ENCODE measurements at places on chromosomes 11 and 22.

- DNase-seq: no peak
Observed at GRCh38 chr11:67044496-67044895, 12.2 kb upstream of the RHOD start.

DNA sequence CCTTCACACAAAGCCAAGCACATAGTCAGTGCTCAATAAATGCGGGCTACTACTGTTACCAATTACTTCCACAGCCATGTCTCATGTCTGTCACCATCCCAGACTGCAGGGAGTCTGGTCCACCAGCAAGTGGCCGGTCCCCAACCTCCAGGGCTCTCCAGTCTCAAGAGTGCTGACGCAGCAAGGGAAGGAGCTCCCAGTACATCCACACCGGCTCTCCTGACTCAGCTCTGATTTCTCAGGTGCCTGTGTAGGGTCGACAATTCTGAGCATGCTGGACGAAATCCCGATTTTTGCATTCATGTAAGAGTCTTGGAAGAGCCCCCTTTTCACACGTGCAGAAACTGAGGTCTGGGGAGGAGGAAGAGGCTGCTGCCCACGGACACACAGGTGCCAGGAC is 10.3 kb upstream of the NEFH start:
- no peak for DNase-seq

DNA sequence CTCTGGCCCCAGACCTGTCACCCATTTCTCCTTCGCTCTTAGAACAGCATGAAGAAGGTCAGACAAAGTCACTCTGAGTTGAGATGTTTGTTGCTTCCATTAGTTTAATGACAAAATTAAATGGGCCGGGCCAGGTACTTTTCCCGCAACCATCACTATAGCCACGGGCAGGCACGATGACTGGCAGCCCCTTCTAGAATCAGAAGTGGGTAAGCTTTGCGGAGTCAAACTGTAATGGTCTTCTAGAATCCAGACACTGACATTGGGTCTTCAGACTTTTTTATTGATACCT is 2.3 kb upstream of the ACR start:
- DNase-seq: no peak

- no peak for DNase-seq
Observed at GRCh38 chr11:1868636-1869291, 15.9 kb downstream of the LSP1 start.

- no peak for DNase-seq
Observed at GRCh38 chr11:15430381-15430780, 315.7 kb downstream of the INSC start.

DNA sequence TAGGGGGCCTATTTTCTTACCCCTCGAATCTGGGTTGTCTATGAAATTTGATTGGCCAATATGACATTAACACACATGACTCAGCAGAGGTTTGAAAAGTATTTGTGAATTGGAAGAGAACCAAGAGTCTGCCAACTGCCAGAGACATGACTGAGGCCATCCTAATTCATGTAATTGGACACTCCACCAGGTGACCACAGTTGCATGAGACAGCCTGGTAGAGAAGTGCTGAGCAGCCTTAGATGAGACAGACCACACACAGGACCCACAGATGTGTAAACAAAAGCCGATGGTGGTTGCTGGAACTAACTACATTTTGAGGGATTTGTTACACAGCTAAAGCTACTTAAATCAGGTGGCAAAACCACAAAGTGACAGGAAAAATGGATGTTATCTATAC is 855 bp upstream of the MS4A5 start:
- DNase-seq: no peak

DNA sequence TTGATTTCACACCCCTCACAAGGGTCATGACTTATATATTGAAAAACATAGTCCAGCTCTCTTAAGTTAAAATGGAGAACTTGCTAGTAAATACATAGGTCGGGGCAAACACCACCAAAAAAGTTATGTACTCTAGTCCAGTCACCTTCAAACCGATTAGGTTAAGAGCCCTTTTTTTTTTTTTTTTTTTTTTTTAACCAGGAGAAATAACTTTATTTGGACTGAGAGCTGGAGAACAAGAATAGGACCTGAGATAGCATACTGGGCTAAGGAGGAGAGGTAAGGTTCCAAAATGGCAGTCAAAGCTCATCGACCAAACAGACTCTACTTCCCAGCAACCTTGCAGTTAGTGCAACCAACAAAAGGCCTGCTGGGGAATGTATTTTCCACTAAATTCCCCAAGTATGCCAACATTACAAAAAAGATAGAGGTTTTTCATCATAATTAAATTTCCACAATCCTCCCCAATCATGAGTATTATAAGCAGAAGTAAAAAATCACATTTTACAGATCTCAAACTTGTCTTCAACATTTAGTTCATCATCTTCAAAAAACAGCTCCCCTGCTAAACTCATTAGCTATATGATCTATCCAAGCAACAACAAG is 3.8 kb downstream of the TMEM41B start:
- DNase-seq: no peak
